ENCODE measurements at places on chromosomes 7 and 10.

- DNase-seq, result no peak
Measured at GRCh38 chr10:105921348-105921747, 1243.2 kb downstream of the SORCS1 start.

GRCh38 chr10:102451105-102451969 is at the start of gene C10orf95:
TSS of gene C10orf95 (minus strand) at chr10:102451543. CDS start at chr10:102451093, 450 bp downstream.
- no peak for DNase-seq

DNA sequence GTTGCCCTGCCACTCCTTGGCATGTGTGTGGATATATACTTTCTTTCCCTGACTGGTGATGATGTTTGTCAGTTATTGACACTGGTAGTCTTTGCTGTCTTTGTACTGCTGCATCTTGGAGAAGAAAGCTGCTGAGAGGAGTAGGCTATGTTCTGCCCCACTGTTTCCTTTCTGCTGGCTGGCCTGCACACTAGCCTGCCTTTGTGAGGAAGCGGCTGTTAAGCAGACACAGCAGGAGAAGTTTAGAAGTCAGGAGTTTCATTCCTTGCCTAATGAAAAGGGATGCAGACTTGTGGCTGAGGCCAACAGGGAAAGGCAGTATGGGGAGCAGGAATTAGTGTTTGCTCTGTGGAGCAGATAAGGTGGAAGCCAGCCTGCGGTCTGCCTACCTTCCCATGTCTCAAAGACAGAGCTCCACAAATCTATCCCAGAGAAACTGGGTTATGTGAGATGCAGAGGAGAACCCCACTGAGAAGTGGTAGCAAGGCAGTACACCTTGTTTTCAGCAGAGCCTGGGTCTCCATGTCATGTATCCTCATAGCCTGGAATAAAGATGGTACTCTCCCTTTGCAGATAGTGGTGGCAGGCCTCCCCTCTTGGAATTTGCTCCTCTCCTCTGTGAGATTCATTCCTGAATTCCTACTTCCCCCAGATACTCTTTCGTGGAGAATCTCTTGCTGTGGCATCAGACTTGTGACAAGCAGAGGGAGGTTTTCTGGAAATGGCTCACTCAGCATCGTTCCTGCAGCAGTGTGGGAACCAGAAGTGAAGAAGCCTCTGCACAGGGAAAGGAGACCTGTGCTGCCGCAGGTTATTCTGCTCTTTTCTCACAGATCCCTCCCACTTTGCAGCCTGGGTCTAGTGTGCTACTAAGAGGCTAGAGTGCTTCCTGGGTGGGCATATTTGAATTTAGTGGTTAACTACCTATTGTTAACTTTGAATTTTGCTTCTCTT is 130.2 kb downstream of the LRRC4 start:
- no peak for DNase-seq

DNA sequence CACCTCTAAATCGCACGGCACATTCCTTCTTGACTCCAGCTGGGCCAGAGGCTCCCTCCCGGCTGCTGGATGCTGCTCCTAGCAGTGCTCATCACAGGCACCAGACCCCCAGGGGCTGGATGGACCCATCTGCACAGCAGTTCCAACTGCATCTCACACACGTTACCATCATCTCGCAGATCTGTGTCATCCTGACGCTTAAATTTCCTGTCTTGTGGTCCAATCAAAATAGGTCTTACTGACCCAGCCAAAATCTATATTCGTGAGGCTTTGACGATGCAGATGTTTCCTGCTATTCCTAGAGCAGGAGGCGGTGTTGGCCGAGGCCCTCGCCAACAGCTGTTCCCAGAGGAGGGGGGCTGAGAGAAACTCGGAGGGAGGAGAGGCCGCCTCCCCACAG is 108.0 kb downstream of the MKI67 start:
- no peak for DNase-seq

DNA sequence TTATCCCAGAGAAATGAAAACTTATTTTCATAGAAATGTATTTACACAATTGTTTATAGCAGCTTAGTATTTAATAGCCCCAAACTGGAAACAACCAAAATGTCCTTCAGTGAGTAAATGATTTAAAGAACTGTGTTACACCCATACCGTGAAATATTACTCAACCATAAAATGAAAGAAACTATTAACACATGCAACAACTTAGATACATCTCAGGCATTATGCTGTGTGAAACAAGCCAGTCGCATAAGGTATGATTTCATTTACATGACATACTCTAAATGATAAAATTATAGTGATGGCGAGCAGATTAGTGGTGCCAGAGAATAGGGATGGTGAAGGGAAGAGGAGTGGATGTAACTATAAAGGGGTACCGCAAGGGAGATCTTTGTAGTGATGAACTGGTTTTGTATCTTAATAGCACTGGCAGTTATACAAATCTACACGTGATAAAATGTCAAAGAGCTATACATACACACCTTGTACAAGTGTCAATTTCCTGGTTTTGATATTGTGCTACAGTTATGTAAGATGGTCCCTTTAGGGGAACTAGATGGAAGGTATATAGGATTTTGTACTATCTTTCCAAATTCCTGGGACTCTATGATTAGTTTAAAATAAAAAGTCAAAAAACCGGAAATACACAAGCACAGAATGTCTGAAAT is 40.5 kb downstream of the MACC1 start:
- DNase-seq, result no peak

- DNase-seq, result no peak
Measured at GRCh38 chr7:68279827-68280400, 1283.3 kb downstream of the TYW1 start.

DNA sequence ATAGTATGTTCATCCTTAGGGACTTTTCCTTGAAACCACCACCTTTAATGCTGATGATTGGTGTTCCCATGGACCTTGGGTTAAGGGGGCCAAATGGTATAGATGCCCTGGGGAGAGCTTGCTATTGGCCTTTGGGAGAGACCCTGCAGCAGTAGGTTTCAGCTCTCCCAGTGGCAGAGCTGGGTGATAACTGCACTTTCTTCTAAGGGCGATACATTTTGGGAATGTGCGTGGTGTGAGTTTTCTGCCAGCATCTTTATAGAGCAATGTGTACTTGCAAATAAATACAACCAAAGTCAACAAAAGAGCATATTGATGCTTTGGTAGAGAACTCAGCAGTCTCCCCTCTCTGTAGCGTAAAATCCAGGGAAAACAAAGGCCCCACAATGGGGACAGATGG is 404.1 kb downstream of the PAXIP1 start:
- no peak for DNase-seq

DNA sequence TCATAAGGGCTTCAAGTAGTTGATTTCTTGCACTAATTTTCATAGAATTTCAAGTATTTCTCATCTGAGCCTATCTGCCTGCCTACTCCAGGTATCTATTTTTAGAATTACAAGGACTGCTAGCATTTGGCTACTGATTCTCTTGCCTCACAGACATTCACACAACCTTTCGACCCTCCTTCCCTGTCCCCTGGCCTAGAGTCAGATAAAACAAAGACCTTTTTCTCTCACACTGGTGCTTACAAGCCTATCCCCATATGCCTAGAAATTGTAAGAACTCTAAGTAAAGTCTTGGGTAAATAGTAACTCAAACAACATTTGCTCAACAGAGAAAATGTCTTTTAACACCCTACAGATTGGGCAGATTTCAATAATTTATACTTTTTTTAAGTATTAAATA is 6.3 kb downstream of the GPAM start:
- DNase-seq, result no peak

GRCh38 chr7:77456696-77457095 is 40.5 kb upstream of the GSAP start:
- no peak for DNase-seq

- DNase-seq, result no peak
Measured at GRCh38 chr10:84921701-84922100, 593.3 kb downstream of the CCSER2 start.

GRCh38 chr7:128376077-128376476 is 14.6 kb upstream of the PRRT4 start:
- no peak for DNase-seq

GRCh38 chr7:51260516-51260915 is 56.1 kb downstream of the COBL start:
- DNase-seq, result no peak

DNA sequence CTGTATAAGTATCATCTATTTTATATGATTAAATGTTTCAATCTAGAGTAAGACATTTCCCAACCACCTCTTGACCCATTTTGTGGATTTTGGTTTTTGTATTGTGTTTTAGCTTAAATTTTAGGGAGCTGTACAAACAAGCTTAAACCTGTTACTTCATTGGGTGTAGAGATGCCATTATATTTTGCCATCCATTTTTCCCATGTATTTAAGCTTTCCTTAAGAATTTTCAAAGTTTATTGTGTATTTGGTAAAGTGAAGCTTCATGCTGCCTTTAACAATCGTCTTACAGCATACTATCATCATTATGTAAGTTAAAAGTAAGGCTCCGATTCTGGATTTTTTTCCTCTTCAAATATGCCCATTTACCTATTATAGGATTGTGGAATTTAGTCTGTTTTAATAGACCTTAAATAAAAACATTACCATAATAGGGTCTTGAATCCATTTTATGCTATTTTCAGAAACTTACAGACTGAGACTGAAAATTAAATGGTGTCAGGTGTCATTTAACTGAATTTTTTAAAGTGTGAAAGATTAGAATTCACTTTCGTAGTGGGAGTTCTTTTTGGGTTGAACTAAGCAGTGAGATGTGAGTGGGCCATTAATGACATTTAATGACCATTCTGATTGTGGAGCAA is 2.2 kb downstream of the KMT2E start:
- no peak for DNase-seq

DNA sequence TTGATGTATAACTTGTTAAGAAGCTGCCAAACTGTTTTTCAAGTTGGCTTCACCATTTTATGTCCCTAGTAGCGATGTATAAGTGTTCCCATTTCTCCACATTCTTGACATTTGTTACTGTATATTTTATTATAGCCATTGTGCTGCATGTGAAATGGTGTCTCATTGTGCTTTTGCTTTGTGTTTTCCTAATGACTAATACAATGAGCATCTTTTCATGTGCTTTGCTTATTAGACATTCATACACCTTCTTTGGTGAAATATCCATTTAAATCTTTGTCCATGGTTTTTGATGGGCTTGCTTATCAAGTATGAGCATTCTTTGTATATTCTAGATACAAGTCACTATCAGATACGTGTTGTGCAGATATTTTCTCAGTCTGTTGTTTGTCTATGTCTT is 203.0 kb downstream of the CCSER2 start:
- no peak for DNase-seq

DNA sequence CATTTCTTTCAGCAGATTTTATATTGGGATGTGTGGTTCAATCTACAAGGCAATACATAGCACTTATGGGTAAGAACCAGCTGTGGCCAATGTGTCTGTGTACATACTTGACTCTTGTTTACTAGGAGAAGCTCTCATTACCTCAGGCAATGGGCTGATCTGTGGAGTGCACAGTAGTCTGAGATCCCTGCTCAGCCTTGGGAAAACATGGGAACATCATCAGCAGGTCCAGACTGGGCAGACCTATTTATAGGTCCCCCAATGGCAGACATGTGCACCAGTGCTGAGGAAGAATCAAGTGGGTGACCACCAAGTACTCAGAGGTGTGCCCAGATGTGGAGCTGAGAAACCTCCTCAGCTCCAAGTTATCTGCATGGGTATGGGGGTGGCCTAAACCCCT is 349.7 kb downstream of the KIF20B start:
- no peak for DNase-seq

DNA sequence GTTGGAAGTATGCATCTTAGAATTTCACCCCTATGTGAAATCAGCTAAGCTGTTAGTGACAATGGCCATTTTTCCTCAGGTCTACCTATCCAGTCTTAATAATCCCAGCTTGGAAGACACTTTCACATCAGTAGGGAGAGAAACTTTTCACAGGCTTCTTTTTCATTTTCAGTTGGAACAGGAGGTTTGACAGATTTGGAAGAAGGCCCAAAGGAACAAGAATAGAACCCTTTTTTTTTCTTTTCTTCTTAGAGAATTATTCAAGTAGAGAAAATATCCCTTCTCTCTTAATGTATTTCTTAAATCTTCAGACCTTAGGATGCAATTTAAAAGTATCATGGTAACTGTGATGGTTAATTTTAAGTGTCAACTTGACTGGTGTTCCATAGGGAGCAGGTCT is 410.5 kb upstream of the C7orf33 start:
- no peak for DNase-seq

GRCh38 chr10:114957673-114958072 is 19.7 kb downstream of the TRUB1 start:
- DNase-seq, result peak; percentile 88

DNA sequence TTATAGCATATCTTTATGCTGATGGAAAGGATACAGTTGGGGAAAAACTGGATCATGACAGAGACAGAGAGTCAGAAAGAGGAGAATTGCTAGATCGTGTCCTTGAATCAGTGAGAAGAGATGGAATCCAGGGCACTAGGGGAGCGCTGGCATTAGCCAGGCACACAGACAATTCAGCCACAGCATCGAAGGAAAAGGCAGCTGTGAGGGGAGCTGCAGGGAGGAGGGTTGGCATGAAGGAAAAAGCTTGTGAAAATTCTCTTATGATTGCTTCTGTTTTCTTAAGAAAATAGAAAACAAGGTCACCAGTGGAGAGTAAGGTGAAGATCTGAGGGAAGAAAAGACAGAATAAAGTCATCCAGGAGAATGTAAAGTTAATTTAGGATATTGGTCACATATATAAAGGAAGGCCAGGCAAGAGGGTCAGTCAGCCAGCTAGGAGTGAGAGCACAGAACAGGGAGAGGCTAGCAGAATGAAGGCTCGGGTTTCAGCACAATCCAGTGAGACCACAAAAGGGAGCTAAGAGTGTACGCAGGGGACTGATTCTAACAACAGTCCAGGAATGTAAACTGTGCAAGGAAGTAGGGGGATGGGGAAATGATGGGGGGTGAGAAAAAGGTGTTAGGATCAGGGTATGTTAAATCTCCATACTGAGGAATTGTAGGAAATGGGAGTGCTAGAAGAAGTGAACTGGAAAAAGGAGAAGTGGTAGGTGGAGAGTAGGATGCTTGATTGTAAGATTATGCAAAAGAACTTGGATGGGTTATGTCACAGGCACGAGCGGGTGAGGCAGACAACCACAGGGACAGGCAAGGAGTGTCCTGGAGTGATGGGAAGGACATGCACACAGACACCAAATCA is 112.0 kb downstream of the RNF32 start:
- no peak for DNase-seq

GRCh38 chr7:134654104-134654775 is 7.6 kb downstream of the BPGM start:
- DNase-seq, result no peak

DNA sequence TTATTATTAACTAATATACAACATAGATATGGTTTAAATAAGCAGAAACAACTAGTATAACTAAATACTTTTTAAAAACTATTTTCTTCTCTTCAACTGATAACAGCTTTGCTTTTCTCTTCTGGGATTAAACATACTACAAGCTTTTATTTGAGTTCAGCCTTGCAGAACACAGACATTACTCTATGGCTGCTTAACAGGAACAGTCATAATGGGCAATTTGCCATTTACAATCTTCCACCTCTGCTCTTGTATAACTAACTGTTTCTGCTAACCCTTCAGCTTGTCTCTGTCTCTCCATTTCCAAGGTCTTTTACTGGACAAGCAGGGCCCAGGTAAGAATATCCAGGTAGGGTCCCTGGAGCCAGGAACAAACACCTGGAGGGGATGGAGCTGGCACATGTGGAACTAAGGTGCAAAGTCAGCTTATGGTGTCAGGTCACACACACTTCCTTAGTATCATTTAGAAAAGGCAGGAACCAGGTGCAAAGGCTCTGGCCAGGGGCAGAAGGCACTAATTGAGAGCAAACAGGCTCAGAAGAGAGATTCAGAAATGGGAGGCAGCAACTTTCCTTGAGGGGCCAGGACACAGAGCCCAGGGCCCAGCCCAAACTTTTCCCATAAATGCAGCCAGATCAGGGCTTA is 93.1 kb downstream of the STRA8 start:
- peak; percentile 17 for DNase-seq

Measured in amniotic epithelial cell (primary cell).